ENCODE measurements at places on chromosomes 2 and 18. TPM values are rescaled to one million over a fixed set of nuclear protein-coding genes. Genes with fewer than 3 reads are reported as not detected.

PLEKHH2 gene
- polyA plus RNA-seq, result not detected

ACAA2 gene
- 100 TPM for polyA plus RNA-seq

DNA sequence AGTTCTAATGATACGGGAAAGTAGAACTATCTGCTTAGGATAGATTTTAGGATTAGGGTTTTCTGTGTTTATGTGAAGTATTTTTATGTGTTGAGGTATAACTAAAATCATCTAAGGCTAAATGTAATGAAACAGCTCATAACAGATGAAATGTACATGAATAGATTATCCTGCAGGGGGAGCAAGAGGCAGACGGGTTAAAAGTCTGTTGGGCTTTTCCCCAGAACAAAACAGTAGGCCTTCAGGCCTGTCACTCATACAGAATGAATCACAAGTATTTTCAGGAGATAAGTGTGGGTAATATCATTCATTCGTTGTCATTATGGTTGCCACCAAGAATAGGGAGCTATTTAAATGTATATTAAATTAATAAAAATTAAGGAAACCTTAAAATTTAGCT is 107.9 kb upstream of the IL1R2 start:
- no peaks in the 10 kb centered on the region for H3K4me1 ChIP-seq
- DNase-seq, result no peak
- no peaks in the 10 kb centered on the region for H3K27me3 ChIP-seq
- no peak overlapping the region for H3K27ac ChIP-seq

RAPGEF4 gene
- polyA plus RNA-seq, result not detected

GRCh38 chr18:21669736-21670285 is 34.8 kb downstream of the ABHD3 start:
- DNase-seq, result no peak
- H3K4me1 ChIP-seq, result no peaks in the 10 kb centered on the region
- H3K27me3 ChIP-seq, result no peaks in the 10 kb centered on the region
- no peak overlapping the region for H3K27ac ChIP-seq
- no peaks in the 10 kb centered on the region for H3K36me3 ChIP-seq

DNA sequence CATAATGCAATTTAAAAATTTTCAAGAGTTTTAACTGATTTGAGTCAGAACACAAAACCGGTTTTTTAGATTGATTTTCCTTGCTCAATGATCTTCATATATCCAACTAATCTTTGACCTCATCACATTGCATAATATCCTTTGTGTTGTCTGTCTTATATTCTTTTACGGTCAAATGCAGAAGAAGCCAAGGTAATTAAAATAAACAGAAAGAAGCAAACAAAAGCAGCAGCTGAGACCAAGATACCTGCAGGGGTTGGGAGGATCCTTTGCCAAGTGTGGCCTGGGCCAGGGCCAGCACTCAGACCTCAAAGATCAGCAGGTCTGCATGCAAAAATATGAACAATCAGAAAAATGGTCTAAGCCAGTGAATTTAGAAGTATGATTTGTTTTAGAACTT is 428.9 kb upstream of the NETO1 start:
- no peaks in the 10 kb centered on the region for H3K27me3 ChIP-seq
- no peak for DNase-seq
- H3K27ac ChIP-seq, result no peak overlapping the region
- no peak overlapping the region for H3K4me3 ChIP-seq

DNA sequence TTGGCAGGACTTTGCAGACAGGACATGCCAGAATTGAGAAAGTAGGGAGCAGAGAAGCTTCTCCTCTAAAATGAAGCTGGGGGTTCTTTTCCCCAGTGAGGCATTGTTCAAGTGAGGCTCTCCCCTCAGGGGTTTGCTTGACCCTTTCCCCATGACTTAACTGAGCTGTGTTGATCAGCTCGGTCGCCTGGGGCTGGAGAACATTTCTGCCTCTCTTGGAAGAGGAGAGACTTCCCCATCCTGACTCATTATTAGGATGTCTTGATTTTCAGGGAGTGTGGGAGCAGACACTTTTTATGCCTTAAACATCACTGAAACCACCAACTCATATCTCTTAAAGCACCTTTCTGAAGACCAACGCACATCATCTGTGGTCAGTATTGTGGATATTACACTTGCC is 27.9 kb upstream of the GLI2 start:
- no peaks in the 10 kb centered on the region for H3K27me3 ChIP-seq
- no peak for DNase-seq
- H3K4me1 ChIP-seq, result no peaks in the 10 kb centered on the region
- H3K36me3 ChIP-seq, result no peaks in the 10 kb centered on the region

PELI1 gene
- polyA plus RNA-seq, result 4.7 TPM

CPLX4 gene
- not detected for polyA plus RNA-seq

GRCh38 chr2:183162362-183162761 is 38.1 kb downstream of the NUP35 start:
- no peak for DNase-seq
- H3K4me3 ChIP-seq, result no peak overlapping the region
- peaks cover 11% of the 10 kb centered on the region for H3K36me3 ChIP-seq

DNA sequence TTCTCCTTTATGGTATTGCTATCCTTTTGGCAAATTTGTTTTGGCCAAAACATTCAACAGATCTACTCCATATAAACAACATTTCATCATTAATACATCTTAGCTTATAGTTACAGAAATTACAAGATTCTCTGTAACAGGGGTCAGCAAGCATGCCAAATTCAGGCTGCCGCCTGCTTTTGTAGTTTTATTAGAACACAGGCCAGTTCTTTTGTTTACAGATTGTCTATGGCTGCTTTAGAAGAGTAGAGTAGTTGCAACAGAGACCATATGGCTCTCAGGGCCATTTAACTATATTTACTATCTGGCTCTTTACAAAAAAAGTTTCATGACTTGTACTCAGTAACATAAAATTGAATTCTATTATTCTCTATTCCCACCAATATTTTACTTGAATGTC is 53.9 kb downstream of the LNPK start:
- H3K27me3 ChIP-seq, result no peaks in the 10 kb centered on the region
- no peaks in the 10 kb centered on the region for H3K36me3 ChIP-seq
- no peaks in the 10 kb centered on the region for H3K4me1 ChIP-seq
- H3K4me3 ChIP-seq, result no peak overlapping the region
- no peak for DNase-seq
- H3K27ac ChIP-seq, result no peak overlapping the region

GRCh38 chr2:197661626-197662025 is 13.8 kb downstream of the RFTN2 start:
- H3K27me3 ChIP-seq, result no peaks in the 10 kb centered on the region
- H3K36me3 ChIP-seq, result no peaks in the 10 kb centered on the region
- no peak for DNase-seq

RNF152 gene
- polyA plus RNA-seq, result not detected

GRCh38 chr18:70041459-70042050 is 93.9 kb upstream of the CD226 start:
- H3K27me3 ChIP-seq, result no peaks in the 10 kb centered on the region
- H3K36me3 ChIP-seq, result no peaks in the 10 kb centered on the region
- no peak overlapping the region for H3K27ac ChIP-seq

DNA sequence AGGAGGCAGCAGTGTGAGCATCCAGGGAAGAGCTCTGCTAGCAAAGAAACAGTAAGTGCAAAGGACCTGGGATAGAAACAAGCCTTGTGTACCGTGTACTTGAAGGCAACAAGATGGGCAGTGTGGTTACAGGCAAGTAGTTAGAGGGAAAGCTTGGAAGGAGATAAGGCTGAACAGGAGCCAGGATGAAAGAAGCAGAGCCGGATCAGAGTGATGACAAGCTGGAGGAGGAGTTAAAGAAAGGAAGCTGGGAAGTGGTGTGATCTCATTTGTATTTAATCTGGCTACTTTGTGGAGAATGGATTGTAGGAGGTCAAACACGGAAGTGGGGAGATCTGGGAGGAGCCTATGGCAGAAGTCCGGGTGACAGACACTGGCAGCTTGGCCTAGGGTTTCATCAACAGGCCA is 44.7 kb upstream of the VPS54 start:
- no peak overlapping the region for H3K27ac ChIP-seq
- peaks cover 11% of the 10 kb centered on the region for H3K4me1 ChIP-seq
- no peaks in the 10 kb centered on the region for H3K36me3 ChIP-seq
- no peaks in the 10 kb centered on the region for H3K27me3 ChIP-seq
- no peak for DNase-seq
- no peak overlapping the region for H3K4me3 ChIP-seq

ACOXL gene
- not detected for polyA plus RNA-seq

AMER3 gene
- polyA plus RNA-seq, result not detected

GRCh38 chr2:180033993-180034894 is 27.1 kb upstream of the CWC22 start:
- H3K27ac ChIP-seq, result no peak overlapping the region
- no peak for DNase-seq
- no peaks in the 10 kb centered on the region for H3K4me1 ChIP-seq
- H3K4me3 ChIP-seq, result no peak overlapping the region
- no peaks in the 10 kb centered on the region for H3K36me3 ChIP-seq

CXXC1 gene
- polyA plus RNA-seq, result 64.6 TPM

DNA sequence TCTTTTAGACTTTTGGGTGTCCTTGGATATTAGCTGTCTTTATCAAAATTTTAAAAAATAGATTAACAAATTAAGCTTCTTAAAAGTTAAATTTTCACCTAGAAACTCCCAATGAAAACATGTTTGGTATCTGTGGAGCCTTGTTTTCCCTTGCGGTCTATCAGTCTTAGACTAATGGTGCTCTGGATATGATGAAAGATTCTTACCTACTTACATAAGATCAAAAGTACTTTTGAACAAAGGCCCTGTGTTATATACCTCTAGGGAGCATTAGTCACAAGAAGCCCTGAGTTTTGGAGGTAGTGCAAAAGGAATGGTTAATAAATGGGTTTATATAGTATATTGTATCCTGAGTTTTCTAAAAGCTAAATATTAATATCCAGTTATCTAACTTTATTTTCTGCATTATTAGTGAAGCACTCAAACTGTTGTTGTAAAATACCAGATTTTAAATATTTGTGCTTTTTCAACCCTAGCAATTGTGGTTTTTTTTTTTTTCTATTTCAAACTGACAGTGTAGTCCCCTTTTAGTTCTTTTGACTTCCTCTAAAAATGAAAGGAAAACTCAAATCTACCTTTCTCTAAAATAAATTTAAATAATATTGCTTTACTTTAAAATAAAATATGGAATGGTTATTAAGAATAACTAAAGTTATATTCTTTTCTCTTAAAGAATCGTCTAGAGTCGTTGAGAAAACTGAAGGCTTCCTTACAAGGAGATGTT is 18.1 kb downstream of the NDC80 start:
- no peak overlapping the region for H3K27ac ChIP-seq
- H3K27me3 ChIP-seq, result no peaks in the 10 kb centered on the region
- peak; percentile 46 for DNase-seq

SLC16A14 gene
- 0.13 TPM for polyA plus RNA-seq

GRCh38 chr2:20977520-20978180 is 66.2 kb downstream of the APOB start:
- H3K36me3 ChIP-seq, result no peaks in the 10 kb centered on the region
- no peak overlapping the region for H3K4me3 ChIP-seq
- DNase-seq, result no peak
- no peaks in the 10 kb centered on the region for H3K4me1 ChIP-seq
- no peaks in the 10 kb centered on the region for H3K27me3 ChIP-seq
